ENCODE measurements at places on chromosomes 7 and 10.
A peak's percentile ranks its signal among the peaks of the same experiment; 100 is the strongest.

GRCh38 chr7:30995536-30995935 is 31.8 kb downstream of the GHRHR start:
- no peak for DNase-seq

GRCh38 chr10:11018432-11018841 is 765 bp downstream of the CELF2 start:
- no peak for DNase-seq

DNA sequence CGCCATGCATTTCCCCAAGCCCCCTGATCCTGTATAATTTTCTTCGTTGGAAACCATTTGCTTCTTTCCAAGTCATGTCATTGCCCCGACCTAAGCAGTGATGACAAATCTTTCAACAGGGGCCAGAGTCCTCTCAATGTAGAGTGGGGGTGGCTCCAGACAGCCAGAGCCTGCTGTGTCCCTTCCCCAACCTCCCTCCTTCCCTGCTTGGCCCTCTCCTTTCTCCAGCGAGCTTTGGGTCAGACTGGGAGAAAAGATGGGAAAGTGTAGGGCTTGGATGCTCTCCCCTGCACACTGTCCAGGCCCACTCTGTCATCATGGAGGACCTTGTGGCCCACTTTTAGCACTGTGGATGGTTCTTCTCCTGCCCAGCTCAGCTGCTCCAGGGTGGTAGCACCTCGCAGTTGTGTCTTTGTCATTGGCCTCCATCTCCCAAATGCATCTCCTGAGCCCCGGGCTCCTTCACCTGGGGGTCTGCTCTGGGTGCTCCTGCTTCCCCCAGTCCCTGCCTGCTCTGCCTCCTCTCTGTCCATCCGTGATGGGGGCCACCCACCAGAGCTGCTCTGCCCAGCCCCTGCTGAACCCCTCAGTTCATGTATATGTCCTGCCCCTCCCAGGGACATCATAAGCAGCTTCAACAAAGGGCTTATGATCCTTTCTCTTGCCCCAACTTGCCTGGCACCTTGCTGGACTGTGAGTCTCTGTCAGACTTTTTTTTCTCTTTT is 37.5 kb downstream of the BTBD16 start:
- no peak for DNase-seq

DNA sequence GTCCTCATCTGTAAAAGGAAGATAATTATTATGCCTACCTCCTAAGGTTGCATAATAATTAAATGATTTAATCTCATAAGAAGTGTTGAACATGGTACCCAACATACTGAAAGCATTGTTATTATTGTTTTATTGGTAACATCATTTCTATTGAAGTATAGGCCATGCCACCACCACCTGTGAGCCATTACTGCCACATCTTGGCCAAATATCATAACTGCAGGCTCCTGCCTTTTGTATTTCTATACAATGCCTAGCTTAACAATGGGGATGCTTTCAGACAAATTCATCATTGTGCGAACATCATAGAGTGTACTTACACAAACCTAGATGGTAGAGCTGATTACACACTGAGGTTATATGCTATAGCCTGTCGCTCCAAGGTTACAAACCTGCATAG is 61.1 kb upstream of the NPSR1 start:
- DNase-seq: no peak

- DNase-seq: peak; percentile 13
Observed at GRCh38 chr7:99305473-99306260, 20.0 kb upstream of the ARPC1A start.

DNA sequence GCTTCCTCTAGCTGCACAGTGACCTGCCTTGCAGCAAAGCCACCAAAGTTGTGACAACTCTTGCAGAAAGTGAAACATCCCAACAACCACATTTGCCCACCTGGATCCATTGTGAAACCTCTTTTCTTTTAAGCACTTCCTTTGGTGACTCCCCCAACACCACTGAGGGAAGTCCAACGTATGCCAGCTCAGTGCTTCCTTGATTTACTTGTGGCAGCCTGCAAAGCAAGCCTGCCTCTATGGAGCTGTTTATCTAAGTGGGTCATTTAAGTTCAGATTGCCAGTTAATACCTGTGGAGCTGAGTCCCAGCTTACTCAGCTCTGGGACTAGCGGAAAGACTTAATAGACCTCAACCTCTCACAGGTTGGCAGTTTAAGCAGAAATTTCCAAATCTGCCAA is 230.8 kb upstream of the GHITM start:
- DNase-seq: no peak

GRCh38 chr7:112937651-112938415 is 147.6 kb upstream of the TMEM168 start:
- DNase-seq: no peak

DNA sequence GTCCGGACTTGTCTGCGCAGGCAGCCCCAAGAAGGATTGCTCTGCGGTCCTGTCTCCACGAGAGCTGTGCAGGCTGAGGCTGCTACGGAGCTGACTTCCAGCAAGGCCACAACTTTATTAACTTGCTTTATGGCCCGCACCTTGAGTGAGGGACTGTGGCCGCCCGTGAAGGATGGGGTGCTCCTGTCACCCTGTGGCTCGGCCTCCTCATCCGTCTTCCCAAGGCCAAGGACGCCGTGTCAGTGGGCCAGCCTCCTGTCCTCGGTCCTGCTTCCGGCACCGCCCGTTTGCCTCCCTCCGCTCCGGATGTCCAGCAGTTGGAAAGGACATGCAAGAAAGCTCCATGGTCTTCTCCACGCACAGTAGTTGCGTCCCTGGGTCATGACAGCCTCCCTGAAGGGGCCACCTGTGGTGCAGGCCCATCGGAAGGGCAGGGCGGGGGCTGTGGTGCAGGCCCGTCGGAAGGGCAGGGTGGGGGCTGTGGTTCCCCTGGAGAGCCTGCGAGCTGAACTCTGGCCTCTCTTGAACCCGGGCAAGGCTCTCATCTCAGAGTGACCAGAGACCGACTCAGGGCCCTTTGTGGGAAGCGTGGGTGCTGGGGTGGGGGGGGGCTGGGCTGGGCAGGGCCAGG is 87.1 kb downstream of the NKX6-2 start:
- no peak for DNase-seq

GRCh38 chr10:29386342-29386999 is 97.6 kb downstream of the LYZL1 start:
- DNase-seq: no peak

GRCh38 chr7:53596230-53596629 is 560.8 kb downstream of the POM121L12 start:
- DNase-seq: no peak

DNA sequence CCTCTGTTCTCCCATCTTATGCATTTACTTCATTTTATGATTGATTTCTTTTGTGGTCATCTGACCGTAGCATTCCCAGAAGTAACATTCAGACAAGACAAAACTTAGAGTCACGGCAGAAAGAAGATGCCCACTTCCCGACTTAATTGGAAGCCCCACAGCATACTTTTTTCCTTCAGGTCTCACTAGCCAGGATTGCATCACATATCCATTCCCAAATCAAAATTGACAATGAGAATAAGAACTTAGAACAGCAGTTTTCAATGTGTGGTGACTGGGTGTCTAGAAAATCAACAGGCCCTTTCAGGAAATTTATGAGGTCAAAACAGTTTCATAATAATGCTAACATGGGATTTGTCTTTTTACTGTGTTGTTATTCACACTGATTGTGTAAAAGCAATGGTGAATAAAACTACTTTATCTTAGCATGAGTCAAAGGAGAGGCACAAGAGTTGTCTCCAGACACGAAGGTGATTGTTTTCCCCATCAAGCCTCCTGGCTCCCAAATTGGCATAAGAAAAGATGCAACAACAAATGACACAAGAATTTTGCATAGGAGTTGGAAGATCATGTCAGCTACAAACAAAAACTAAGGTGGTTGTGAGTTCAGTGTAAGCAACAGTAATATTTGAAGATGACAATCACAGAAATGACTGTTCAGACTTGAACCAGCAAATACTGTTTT is 493.9 kb downstream of the HTR7 start:
- no peak for DNase-seq

DNA sequence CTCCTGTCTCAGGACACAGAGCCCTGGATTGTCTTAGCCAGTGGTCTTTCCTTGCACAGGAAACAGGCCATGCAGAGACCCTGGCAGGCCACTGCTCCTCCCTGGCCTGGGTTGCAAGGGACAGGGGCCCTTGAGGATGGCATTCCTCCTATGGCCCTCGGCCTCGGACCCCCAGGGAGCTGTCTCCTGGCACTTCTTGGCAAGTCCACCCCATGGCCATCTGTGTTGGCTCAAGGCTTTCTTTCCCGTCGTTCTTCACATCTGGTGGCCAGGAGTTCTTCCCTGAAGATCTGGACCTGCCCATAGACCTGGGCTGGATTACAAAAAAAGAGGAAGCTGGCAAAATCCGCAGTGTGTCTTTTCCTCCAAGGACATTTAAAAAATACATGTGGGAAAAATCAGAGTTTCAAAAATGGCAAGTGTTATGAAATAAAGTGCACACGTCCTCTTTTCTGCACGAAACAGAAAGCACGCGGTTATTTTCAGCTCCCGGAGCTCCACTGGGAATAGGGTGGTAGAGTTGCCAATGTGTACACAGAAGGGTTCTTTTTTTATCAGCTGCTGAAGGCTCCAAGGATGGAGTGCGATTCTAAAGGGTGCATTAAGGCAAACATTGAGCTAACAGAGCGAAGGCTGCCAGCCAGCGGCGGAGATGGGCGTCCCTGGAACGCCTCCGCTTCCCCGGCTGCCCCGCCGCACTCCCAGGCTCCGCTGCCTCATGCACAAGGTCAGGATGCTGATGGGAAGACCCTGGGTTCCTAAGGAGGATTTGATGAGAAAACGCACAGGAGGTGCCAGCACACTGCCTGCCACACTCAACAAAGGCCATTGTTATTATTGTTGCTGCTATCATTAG is 62.8 kb upstream of the FAM20C start:
- peak; percentile 33 for DNase-seq

- no peak for DNase-seq
Observed at GRCh38 chr10:79300711-79301110, 46.6 kb upstream of the PPIF start.

DNA sequence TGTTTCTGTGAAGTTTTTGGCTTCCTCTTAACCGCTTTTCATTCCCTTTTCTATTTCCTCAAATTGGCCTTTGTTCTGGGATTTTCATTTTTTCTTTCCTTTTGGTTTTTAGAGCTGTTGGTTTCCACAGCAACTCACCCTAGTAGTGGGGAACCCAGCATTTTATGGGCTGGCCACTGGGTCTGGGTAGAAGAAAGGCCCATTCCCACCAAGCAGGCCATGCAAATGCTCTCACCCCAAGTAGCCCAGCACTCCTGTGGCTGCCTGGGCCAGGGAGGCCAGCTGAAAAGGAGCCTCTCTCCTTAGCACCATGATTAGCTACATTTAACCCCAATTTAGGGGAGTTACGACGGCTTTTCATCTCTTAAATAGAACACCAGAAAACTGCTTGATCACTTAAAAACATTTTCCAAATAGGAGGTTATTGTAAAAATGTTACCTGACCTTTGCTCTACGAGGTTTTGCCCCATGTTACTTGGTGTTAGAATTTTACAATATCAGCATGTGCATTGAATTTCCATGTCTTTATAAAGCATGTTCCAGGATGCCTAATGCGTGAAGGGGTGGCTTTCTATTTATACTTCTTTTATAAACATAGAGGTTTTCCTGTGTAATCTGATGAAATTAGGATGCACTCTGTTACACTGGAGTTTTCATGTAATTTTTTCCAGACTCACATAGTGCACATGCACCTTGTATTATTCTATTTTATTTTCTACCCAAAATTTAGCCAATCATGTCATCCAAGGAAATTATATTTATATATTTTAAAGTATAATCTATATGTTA is 75.4 kb downstream of the FAM171A1 start:
- no peak for DNase-seq

GRCh38 chr7:71173955-71174354 is 42.0 kb downstream of the GALNT17 start:
- no peak for DNase-seq

- no peak for DNase-seq
Observed at GRCh38 chr10:84317174-84317573, 11.2 kb upstream of the CCSER2 start.

- DNase-seq: no peak
Observed at GRCh38 chr7:22001345-22002004, 55.8 kb upstream of the CDCA7L start.

DNA sequence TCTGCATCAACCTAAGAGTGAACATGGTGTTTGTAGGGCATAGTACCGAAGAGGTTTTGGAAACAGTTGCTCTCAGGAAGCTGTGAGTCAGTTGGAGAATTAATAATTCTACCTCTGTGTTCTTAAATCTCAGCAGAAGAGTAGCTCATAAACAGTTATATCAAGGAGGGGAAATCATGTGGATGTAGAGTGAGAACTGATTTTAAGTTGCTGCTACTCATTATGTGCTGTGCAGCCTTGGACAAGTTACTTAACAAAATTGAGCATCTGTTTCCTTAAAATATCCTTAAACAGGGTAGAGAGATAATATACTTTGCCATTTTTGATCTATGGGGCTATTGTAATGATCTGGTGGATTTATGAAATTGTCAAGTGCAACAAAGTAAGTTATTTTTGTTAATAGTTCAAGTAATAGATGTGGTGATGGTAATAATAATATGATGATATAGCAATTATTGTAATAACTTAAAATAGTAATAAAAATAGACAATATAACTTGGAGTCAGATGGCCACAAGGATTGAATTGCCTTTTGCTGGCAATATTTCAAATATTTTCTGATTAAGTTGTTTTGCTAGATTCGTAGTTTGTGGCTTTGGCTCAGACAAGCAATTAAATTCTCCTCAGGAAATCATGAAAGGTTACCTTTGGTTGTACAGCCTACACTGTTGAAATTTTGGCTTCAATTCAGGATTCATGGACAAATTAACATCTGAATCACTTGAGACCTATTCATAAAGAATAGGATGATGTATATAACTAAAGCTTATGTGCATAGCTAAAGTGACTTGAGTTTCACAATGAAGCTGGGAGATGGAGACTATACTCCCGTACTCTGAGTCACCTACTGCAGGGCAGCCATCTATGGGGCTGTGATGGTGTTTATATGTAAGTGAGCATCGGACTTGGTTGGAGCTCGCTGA is 228.5 kb downstream of the CDK14 start:
- no peak for DNase-seq

- DNase-seq: no peak
Observed at GRCh38 chr10:74025380-74025978, 27.6 kb downstream of the VCL start.

GRCh38 chr10:4576206-4576605 is 249.8 kb upstream of the AKR1E2 start:
- DNase-seq: no peak

GRCh38 chr10:93072225-93072712 is 1.4 kb upstream of the CYP26A1 start:
- no peak for DNase-seq

GRCh38 chr7:39355664-39356063 is 210.5 kb upstream of the YAE1 start:
- DNase-seq: no peak

GRCh38 chr7:111718886-111719285 is 156.6 kb upstream of the IMMP2L start:
- no peak for DNase-seq

Data from substantia nigra (tissue), 51 donors.